ENCODE measurements at places on chromosomes 6 and 20. TPM values are rescaled to one million over a fixed set of nuclear protein-coding genes. Genes with fewer than 3 reads are reported as not detected.

- no peaks in the 10 kb centered on the region for H3K27me3 ChIP-seq
- H3K4me1 ChIP-seq, result no peaks in the 10 kb centered on the region
- H3K27ac ChIP-seq, result no peak overlapping the region
- DNase-seq, result no peak
Observed at GRCh38 chr6:156174031-156174890, 602.9 kb upstream of the ARID1B start.

DNA sequence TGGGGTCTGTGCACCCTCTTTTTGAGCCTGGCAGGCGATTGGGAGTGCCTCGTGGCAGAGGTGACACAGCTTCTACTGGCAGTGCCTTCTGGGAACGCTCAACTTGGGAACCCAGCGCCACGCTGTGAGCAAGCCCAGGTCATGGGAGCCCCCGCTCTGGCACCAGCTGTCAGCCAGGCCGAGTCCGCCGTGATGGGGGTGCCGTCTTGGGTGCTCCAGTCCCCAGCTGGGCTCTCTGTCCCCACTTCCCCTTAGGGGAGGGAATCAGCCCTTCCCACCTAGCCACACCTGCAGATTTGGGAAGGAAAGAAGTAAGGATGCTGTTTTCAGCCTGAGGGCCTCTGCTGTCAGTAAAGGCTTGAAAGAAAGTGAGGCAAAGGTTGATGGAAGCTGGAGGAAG is 31.0 kb upstream of the NTSR1 start:
- H3K4me3 ChIP-seq, result no peak overlapping the region
- H3K27me3 ChIP-seq, result peaks cover 3% of the 10 kb centered on the region
- H3K4me1 ChIP-seq, result no peaks in the 10 kb centered on the region
- H3K27ac ChIP-seq, result no peak overlapping the region
- no peaks in the 10 kb centered on the region for H3K36me3 ChIP-seq
- no peak for DNase-seq

DNA sequence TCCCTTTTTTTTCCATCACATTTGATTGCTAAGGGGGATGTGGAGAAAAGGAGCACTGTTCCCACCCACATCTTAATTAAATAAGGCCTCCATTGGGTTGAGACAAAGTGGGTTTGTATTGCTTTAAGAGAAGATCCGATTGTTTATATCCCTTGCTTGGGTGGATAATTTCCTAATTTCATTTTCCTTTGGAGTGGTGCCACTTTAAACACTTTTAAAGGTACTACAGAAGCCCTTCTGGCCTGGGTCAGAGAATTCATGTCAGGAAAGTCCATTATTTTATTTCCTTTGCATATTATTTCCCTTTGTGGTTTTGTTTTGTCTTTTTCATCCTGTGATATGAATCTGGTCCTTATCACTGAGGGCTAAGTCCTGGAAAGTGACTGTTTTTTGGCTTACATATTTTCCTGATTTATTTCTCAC is 56.9 kb downstream of the PHACTR2 start:
- peak overlapping the region; percentile 4 for H3K27ac ChIP-seq
- no peak for DNase-seq
- H3K36me3 ChIP-seq, result no peaks in the 10 kb centered on the region
- no peaks in the 10 kb centered on the region for H3K27me3 ChIP-seq
- no peak overlapping the region for H3K4me3 ChIP-seq

DNA sequence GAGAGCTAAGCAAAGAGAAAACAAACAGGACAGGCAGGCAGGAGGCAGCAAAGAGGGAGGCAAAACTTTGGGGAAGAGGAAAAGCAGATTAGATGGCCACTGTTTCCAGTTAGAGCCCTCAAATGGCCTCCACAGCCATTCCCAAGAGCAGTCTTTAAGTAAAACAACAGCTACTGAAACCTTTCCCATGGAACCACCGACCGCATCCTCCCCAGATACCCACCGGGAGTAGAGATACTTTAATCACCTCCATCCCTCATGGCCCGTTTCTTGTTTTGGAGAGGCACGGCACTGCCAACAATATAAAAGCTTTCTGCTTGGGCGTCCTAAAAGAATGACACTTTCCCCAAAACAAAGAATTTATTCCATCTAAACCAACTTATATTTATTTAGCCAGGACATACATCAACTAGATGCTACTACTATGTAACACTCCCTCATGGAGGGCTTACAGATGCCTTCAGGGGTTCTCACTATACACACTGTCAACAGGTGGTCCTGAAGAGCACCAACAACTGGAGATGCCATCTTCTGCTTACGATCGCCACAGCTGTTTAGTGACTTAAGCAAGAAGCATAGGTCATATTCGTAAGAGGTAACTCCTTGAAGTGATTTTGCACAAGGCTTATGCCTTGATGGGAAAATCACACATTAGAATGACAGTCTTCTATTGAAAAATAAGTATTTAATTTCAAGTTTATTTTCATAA is 43.4 kb downstream of the CNKSR3 start:
- H3K27ac ChIP-seq, result no peak overlapping the region
- H3K4me3 ChIP-seq, result no peak overlapping the region
- H3K27me3 ChIP-seq, result no peaks in the 10 kb centered on the region
- H3K36me3 ChIP-seq, result no peaks in the 10 kb centered on the region

- DNase-seq, result peak; percentile 75
- no peak overlapping the region for H3K27ac ChIP-seq
- H3K36me3 ChIP-seq, result no peaks in the 10 kb centered on the region
- no peak overlapping the region for H3K4me3 ChIP-seq
- H3K4me1 ChIP-seq, result no peaks in the 10 kb centered on the region
Observed at GRCh38 chr20:17536944-17537444, 5.8 kb upstream of the BFSP1 start.

PROKR2 gene
- not detected for total RNA-seq

BPIFB1 gene
- 2.1 TPM for total RNA-seq

RRBP1 gene
- 148 TPM for total RNA-seq
